GM06990 (cell line): ENCODE measurements at places on chromosomes 16 and 17.

DNA sequence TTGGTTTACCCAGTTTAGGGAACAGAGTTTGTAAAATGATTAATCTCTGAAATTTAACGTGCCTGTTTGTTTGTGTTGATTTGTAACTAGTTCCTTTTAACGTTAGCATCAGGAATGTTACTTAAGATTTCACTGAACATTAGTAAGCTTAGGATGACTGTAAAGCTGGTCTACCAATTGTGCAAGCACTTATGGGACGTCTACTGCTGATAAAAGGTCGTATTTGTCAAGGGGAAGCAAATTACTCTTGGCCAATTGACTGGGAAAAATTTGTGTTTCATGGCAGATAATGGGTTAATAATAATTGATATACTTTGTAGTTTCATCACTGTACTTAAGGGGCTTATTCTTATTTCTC lies 11.8 kb downstream of the METTL9 start:
- DNase-seq, result no peak

- no peak for DNase-seq
Observed at GRCh38 chr16:2199095-2199494, 2.7 kb upstream of the CASKIN1 start.

GRCh38 chr17:77959126-77959925 lies 823 bp downstream of the TNRC6C start:
- peak; percentile 28 for DNase-seq

- DNase-seq, result peak; percentile 84
Observed at GRCh38 chr17:75033346-75034235, 13.2 kb downstream of the ATP5PD start.

- no peak for DNase-seq
Observed at GRCh38 chr17:27854163-27854562, 39.0 kb downstream of the LYRM9 start.

GRCh38 chr17:50815400-50815799 lies 20.0 kb upstream of the WFIKKN2 start:
- DNase-seq, result no peak

- no peak for DNase-seq
Observed at GRCh38 chr17:34813290-34813689, 148.0 kb downstream of the CCT6B start.

DNA sequence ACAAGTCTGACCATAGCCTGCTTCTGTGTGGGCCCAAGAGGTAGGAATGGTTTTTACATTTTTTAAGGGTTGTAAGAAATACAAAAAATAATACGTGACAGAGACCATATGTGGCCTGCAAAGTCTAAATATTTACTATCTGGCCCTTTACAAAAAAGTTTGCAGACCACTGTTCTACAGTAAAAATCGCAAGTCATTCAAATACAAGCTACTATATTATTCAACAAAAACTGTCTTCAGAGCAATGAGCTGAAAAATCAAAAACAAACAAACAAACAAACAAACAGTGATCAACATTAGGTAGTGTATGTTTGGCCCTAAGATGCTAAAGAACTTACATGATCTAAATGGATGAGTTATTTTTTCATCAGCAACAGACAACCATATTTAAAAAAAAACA lies 32.5 kb downstream of the IKZF3 start:
- no peak for DNase-seq

DNA sequence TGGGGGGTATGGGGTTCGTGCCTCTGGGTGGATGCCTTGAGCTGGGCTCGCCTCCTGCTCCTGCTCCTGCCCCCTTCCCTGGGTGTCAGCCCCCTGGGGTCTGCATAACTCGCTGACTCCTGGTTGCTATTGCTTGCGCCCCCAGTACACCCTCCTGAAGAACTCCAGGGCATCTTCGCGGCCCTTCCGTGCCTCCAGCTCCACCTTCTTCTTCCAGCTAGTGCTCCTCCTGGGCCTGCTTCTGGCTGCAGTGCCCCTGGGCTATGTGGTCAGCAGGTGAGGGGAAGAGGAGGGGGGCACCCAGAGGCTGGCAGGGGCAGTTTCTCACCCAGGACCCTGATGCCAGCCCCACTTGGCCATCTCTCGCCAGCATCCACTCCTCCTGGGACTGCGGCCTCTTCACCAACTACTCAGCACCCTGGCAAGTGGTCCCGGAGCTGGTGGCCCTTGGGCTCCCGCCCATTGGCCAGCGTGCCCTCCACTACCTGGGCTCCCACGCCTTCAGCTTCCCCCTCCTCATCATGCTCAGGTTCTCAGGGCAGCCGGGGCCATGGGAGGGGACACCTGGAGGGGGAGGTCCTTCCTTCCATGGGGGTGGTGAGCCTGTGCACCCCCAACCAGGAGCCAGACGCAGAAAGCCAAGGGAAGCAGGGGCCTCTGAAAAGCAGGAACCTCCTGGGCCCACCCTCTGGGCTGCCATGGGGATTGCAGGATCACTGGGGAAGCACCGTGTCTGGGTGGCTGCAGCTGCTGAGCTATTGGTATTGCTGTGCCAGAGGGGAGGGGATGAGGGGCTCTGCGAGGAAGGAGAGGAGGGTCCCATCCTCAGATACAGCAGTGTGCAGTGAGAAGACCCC lies 7.8 kb upstream of the C17orf99 start:
- no peak for DNase-seq

- DNase-seq, result no peak
Observed at GRCh38 chr17:30928584-30928983, 6.8 kb downstream of the ADAP2 start.

- DNase-seq, result no peak
Observed at GRCh38 chr16:2171601-2172178, 16.1 kb downstream of the TRAF7 start.

- DNase-seq, result no peak
Observed at GRCh38 chr17:76254275-76254674, 10.9 kb upstream of the UBALD2 start.

DNA sequence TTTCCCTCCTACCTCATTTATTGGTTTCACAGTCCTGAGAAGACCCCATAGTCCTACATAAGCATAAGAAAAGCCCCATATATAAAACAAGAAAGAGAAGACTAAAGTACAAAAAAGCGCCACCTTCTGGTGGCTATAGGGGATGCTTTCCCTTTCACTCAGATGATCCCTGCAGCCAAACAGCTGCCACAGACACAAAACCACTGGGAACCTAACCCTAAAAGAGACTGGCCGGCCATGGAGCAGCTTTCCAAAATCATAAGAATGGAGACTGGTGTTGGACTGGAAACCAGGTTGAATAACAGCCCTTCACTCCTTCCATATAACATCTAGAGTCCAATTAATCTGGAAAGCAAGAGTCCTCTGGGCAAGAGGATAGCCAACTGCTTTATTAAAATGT lies 11.4 kb downstream of the DYNC1LI2 start:
- no peak for DNase-seq

DNA sequence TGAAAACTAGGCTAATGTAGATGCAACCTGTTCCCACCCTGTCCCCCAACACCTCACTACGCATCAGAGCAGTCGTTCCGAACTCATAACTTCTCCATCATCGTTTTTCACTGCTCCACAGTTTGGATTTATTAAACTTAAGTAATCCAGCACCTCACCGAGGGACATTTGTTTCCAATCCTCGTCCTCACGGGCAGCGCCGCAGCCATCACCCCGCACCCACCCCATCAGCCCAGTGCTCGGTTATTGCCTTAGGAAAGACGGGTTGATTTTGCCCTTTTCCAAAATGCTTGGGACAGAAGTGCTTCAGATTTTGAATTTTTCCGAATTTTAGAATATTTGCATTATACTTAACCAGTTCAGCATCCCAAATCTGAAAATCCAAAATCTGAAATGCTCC lies 71.0 kb upstream of the DOC2B start:
- DNase-seq, result no peak

DNA sequence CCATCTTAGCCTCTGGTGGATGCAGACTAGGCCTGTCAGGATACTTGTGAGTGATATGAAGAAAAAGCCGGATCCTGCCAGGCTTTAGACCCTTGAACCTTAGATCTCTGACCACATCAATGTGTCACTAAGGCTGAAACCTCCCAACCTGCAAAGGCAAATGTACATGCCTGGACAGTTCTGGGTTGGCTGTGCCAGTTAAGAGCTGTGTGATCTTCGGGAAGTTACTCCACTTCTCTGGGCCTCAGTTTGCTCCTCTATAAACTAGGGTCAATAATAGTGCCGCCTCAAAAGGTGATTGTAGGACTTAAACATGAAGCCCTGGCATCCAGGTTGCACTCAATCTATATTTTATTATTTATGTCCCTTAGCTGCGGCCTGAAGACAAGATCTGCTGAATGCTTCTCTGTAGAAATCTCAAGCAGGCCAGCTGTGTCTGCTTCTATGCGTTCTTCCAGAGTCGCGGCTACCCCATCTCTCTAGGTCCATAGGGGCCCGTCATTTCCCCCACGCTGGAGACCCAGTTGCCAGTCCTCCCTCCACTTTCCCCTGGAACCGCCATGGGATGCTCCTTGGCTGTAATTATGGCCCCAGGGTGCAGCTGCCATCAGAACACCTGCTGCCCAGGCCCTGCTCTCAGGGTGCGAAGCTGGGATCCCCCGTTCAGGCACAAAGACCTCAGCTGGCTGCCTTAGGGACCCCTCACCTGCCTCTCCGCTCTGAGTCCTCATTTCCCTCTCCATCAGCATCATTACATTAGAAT lies 50.2 kb downstream of the AKAP1 start:
- DNase-seq, result no peak

- no peak for DNase-seq
Observed at GRCh38 chr17:55446581-55447205, 25.1 kb upstream of the MMD start.

GRCh38 chr17:61533797-61534196 lies 57.2 kb downstream of the NACA2 start:
- no peak for DNase-seq

DNA sequence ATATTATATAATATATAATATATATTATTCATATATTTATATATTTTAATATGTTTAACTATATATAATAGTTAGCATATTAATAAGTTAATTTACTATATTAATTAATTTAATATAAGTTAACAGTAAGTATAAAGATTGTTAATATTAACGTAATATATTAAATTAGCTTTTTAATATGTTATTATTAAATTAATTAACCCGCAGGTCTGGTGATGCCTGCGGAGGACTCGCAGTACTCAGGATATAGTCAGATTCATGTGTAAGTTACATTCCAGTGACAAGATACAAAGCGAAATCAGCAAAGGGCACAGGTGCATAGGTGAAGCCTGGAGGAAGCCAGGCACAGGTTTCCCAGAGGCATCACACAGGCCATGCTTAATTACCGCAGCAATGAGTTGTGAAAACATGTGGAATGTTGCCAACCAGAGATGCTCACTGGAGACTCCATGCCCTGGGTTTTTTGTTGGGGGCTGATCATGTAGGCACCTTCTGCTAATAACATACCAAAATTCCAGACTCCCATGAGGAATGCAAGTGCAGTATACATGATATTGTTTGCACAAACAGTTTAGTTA lies 130.4 kb upstream of the MPHOSPH6 start:
- DNase-seq, result no peak

DNA sequence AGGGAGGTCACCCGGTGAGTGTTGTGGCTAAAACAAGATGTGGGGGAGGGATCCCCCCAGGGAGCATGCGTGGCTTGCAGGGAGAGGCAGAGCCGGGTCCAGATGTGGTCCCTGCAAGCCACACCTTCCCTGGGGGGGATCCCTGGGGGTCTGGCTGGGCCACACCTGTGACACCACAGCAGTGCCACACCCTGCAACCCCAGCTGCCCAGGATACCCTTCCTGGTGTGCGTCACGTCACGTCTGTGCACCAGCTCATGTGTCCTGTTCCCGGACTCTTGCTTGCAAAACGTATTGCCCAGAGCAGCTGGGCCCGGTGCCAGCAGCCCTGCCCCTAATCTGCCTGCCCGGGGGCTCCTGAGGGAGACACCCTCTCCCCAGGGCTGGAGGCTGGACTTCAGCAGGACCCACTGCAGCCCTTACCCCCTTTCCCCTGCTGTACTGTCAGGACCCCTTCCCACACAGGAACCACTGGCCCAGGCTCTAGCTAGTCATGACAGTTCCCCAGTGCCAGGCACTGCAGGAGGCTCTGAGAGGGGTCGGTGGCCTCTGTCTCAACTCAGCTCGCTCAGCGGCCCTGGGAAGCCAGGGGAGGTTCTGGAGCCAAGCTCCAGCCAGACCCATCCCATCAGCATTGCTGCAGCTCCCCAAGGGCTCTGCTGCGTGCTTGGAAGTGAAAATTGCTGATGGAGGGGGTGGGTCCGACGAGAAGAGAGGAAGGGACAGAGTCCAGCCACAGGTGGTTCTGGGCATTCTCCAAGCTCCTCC lies 25.8 kb upstream of the ACSF3 start:
- DNase-seq, result no peak

DNA sequence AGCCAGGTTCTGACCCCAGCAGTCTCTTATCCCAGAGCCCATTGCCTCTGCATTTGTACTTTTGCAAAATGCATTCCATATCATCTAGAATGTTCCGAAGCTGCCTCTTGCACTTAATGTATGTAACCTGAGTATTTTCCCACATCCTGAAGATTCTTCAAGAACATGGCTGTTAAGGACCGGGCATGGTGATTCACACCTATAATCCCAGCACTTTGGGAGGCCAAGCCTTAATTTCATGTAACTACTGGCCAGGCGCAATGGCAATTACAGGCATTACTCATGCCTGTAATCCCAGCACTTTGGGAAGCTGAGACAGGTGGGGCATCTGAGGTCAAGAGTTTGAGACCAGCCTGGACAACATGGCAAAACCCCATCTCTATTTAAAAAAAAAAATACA lies 31.7 kb upstream of the GAN start:
- DNase-seq, result no peak
